ENCODE measurements at places on chromosomes 6 and 20.

- DNase-seq = no peak
These were observed 25.1 kb downstream of the PHACTR3 start for GRCh38 chr20:59629141-59630045.

DNA sequence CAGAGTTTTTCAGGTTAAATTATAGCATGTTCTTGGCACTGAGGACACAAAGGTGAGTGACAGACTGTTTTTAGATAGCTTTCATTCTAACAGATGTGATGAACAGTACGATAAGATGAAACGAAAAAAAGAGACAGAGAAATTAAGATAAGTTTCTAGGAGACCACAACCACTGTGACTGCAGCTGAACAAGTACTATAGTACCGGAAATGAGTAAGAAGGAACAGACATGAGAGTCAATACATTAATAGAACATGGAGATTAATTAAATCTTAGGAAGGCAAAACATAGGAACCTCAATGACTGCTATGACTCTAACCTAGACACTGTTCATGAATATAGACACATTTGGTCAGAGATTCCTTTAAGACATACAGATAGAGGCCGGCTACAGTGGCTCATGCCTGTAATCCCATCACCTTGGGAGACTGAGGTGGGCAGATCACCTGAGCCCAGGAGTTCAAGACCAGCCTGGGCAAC lies 40.2 kb downstream of the HBS1L start:
- DNase-seq = no peak

DNA sequence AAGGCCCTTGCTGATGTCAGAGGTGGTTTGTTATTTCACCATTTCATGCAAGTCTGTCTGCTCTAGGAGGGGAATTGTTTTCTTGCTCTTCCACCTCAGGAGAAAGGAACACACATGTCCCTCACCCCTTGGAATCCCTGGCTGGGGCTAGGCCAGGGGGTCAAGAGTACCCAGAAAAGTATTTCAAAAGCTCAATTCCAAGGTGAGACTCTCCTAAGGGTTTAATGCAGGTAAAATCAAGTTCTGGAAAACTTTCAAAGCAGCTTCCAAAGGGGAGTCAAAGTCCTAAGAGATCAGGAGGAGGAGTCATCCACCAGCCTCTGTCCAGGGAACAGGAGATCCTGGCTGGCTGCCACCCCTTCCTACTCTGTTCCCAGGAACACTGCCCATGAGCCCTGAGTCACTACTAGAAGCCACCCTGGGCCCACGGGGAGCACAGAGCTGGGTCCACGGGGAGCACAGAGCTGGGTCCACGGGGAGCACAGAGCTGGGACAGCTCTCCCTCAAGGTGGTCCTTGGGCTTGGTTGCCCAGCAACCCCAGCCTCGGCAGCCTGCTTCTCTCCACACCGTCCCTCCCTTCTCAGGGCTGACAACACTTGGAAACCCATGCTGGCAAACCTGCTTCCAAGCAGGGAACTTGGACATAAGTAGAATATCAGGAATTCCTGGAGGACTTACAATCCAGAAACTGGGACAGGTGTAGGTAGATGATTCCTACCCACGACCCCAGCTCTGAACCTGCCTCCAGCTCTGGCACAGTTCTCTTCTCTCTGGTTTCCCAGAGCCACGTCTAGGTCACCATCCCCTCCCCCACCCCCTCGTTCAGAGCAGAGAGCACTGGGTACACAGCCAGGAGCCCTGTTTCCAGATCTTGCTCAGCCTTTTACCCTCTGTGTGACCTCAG lies 35.3 kb upstream of the CDKN1A start:
- peak; percentile 96 for DNase-seq

DNA sequence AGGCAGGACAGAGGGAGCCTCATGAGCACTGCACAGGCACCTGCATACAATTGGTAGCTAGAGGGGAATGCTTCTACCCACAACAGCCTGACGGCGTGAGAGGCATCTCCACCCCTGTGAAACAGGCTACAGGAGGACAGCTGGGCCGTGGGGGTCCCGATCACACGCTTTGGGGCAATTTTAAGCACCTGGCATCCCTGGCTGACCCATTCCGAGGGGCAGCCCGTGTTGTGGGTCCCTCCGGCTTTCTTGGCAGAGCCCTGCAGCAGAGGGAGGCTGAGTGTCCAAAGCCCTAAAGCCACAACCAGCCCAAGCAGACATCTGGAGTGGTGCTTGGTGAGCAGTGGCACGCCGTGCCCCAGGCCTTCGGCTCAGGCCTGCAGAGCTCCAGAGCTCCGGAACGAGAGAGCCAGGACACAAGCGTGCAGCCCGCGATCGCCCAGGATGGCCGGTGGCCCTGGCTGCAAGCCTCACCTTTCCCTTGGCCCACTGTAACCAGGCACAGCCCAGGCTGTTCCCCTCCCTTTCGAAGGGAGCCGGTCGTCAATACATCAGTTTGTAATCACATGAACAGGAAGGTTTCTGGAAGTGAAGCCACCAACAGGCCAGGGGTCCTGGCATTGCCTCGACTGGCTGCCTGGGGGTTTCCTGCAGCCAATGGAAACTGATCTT lies 81.4 kb downstream of the DLL1 start:
- no peak for DNase-seq

DNA sequence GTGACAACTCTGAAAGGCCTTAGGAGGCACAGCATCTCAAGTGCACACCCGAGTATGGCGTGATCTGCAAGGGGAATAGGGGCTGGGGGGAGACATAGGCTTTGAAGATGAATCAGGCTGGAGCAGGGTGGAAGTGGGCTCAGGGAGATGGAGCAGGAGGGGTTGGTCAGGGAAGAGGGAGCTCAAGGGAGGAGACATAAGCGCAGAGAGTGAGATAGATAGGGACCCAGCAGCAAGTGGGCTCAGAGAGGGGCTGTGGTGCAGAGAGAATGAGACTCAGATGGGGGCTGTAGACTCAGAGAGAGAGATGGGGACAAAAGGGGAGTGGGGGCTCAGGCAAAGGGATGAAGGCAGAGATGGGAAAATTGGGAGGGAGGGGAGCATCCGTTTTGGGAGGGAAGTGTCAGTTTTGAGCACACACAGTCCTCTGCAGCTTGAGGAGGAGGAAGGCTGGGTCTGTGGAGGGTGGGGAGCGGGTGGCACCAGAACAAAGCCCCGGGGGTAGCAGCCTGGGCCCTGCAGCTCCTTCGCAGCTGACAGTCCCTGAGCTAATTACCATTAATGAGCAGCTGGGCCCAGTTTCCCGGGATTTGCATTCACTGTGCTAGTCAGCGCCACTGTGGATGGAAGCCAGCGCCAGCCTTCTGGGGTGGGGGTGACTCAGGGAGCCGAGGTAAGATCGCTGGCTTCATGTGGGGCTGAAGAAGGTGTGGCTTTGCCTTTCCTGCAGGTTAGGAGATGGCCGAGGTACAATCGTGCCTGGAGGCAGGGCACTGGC lies 18.7 kb downstream of the SRXN1 start:
- no peak for DNase-seq

- DNase-seq = peak; percentile 50
These were observed 22.5 kb upstream of the IYD start for GRCh38 chr6:150346346-150346745.

GRCh38 chr20:40582531-40582930 lies 106.5 kb downstream of the MAFB start:
- no peak for DNase-seq

- peak; percentile 58 for DNase-seq
These were observed 142.0 kb downstream of the CEP57L1 start for GRCh38 chr6:109237077-109237985.

DNA sequence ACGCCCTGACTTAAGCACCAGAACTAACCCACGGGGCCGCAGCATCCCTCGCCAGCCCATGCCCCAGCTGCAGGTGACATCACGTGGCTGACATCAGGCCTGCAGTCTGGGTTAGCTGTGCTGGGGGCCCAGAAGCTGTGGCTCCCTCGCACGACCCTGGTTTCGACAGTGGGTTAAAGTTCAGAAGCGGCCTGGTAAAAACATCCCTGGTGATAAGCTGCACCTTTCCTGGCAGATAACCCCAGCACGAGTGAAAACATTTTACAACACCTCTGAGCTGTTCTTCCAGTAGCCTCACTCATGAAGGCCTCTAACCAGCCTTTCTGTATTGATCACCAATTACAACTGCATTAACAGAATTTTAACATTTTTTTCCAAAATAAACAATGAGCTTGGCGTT lies 136.4 kb upstream of the RREB1 start:
- no peak for DNase-seq

DNA sequence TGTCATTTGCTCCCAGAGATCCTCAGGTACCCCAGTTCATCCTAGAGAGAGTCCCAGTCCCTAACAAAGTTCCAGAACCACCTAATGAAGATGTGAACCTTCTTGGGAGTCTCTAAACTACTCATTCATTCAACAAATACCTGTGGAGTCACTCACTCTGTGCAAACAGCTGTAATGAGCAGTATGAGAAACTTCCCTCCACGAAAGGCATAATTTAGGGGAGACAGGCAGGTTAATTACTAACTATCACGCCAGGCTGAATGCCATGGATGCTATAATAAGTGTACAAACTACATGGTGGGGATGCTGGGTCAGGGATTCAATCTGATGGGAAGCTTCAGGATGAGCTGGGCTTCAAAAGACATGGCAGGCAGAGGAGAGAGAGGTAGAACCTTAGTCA lies 70.1 kb upstream of the AFDN start:
- DNase-seq = no peak
